Gastroesophageal sphincter (tissue), 4 donors: ENCODE measurements at places on chromosomes 1 and 21.

- ATAC-seq, result no peak
Measured at GRCh38 chr1:173213665-173214064, 6.5 kb upstream of the TNFSF4 start.

GRCh38 chr1:165495858-165496205 lies 48.0 kb upstream of the LRRC52 start:
- ATAC-seq, result no peak

DNA sequence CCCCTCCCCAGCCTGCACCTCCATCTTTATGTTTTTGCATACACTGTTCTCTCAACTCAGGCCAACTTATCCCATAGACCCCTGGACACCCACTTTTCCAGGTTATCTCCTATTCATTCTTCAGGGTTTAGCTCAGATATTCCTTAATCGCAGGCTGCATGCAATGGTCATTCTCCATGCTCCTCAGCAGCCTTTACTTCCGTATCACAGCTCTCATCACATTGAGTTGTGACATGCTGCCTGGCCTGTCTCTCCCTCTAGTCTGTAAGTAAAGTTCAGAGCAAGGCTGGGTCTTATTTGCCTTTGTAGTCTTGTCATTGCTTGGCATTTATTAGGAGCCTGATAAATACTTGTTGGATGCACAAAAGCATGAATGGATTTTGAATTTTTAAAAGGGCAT lies 6.9 kb downstream of the DNAJC6 start:
- no peak for ATAC-seq

DNA sequence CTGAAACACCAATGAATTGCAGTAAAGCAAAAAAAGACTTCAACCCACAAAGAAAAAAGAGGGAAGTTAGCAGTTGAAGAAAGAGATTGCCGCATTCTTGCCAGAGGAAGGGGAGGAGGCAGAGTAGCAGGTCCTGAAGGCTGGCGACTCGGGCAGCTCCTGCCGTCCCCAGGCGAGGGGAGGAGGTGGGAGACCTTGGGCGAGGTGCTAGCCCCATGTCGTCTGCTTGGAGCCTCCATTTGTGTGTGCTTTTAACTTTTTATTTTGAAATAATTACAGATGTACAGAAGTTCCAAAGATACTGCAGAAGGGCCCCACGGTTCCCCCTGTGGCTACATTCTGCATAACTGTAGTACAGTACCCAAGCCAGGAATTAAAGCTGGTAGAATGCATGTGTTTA lies 6.7 kb downstream of the TRPM2 start:
- no peak for ATAC-seq

- ATAC-seq, result no peak
Measured at GRCh38 chr1:113429461-113430153, 39.3 kb downstream of the MAGI3 start.

GRCh38 chr21:29083306-29083705 lies 9.9 kb upstream of the CCT8 start:
- no peak for ATAC-seq

- no peak for ATAC-seq
Measured at GRCh38 chr1:240280560-240281322, 189.1 kb downstream of the FMN2 start.

- no peak for ATAC-seq
Measured at GRCh38 chr1:1326075-1326605, 1.5 kb downstream of the CPTP start.
